Left lung (tissue), 14 donors: ENCODE measurements at places on chromosomes 2 and 18.

DNA sequence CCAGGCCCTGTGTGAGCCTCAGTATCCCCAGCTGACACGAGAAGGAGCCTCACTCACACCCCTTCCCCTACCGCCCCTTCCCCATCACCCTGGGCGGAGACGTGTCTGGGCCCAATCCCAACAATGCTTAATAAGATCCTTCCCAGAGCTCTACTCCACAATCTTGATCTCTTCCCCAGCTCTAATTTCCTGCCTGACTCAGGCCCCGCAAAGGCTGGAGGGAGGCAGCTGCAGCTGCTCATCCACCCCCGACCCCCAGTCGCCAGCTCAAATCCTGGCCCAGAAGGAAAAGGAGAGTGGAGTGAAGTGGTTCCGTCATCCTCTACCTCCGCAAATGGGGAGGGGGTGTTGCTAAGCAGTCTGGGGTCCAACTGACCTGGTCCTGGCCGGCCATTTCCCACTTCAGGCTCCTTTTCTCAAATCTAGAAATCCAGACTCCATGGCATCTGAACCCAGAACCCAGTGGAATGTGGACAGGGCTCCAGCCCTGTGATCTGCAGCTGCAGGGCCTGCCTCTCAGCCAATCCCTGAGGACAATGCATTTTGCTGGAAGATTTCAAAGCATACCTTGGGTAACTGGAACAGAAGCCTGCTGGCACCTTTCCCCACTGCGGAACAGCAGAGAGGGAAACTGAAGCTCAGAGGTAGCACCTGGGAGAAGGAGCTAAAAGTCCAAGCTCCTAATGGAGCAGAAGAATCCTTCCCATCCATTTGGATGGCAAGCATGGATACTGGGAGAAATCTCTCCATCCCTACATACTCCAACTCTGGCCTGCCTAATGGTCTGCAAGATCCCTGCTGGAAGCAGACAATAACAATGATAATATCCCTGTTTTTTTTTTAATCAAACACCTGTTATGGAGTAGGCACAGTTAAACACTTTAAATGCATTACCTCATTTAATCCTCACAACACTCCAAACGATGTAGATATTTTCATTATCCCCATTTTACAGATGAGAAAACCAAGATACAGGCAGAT is 5.6 kb upstream of the TNS1 start:
- DNase-seq = no peak

GRCh38 chr18:79706658-79707057 is 27.1 kb downstream of the CTDP1 start:
- no peak for DNase-seq

- no peak for DNase-seq
Observed at GRCh38 chr2:133733901-133734255, 165.6 kb upstream of the NCKAP5 start.

DNA sequence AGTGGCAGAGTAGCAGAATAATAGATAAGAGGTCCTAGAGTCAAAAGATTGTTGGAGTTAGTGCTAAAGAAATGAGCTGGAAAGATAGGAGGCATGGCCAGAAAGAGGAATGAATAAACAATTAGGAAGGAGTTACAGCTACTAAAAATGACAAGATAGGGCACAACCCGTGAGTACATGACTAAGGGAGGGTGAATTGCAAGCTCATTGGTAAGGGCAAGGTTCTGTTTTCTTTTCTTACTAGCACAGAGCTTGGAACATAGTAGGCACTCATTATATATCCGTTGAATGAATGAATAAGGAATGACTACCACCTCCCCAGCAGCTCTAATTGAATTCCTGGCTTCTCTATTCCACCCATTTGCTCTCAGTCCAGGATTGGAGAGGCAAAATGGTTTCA is 5.7 kb upstream of the MARCO start:
- no peak for DNase-seq

DNA sequence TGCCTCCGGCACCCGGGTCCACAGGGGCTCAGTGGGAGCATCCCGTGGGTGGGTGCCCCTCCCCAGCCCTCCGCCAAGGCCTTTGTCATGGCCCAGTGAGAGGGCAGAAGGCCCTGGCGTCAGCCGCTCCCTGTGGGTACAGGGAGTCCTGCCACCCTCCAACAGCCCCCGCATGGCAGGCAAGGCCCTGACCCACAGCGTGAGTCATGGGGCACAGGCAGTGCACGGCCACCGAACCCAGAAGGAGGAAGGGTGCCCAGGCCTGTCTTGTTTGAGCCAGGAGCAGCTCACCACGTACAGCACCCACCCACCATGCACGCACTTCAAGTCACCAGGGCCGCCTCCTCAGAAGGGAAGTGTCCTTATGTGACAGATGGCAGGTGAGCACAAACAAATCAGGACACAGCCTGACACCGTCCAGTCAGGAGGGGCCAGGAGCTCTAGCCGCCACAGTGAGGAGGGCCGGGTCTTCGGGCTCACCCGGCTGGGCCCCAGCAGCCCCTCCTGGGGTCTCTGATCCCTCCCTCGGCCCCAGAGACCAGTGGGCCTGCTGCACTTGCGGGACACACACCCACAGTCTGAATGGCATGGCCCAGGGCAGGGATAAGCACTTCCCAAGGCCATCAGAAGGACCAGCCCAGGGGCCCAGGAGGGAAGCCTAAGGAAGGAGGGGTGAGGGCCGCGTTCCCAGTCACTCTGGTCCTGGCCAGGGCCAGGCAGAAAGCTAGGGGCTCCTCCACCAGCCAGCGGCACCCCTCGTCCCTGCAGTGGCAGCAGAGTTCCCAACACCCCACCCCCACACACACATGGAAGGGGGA is 25.8 kb downstream of the BIN1 start:
- no peak for DNase-seq

GRCh38 chr18:48479531-48479930 is 59.3 kb upstream of the CTIF start:
- no peak for DNase-seq
